CD4-positive, alpha-beta T cell treated with Interleukin-2 at 100 ng/mL for 4 hours (primary cell): ENCODE measurements at places on chromosomes 5 and 9.

DNA sequence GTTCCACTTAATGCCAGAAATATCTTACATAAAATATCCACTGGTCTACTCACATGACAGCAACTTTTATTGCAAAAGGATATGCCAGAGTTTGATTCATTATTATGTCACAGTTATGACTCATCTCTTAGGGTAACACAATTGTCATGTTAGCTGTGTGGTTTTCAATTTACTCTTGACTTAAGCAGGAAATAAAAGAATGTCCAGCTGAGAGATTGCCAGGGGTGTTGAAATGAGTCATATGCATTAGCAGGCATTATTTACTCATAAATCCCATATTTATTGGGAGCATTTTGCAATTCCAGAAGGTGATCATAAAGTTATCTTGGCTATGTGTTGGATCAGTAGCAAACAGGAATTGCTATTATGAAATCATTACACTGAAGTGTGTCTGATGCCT lies 1164.6 kb upstream of the CDH18 start:
- no peak for DNase-seq

- no peak for DNase-seq
These were observed 378.8 kb upstream of the SEMA6A start for GRCh38 chr5:116953251-116953930.

GRCh38 chr5:77139001-77139400 lies 51.9 kb upstream of the ZBED3 start:
- DNase-seq = no peak

- no peak for DNase-seq
These were observed 191.8 kb downstream of the PRR16 start for GRCh38 chr5:120655828-120656435.

DNA sequence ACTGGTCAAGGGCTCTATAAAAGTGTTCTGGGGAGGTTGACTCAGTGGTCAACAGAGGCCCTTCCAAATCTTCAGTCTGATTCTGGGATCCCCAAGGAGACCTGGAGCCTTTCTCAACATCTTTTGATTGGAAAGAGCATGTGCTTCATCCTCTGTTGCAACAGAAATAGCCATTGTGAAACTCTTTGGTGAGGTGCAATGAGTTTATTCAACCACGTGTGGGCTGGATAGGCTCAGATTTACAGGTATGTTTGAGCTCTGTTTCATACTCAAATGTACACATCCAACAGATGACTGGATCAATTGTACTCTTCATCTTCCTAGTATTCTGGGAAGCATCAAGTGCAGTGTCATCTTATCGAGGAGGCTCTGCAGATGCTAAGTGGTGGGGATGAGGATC lies 60.5 kb downstream of the CTSL start:
- DNase-seq = no peak

DNA sequence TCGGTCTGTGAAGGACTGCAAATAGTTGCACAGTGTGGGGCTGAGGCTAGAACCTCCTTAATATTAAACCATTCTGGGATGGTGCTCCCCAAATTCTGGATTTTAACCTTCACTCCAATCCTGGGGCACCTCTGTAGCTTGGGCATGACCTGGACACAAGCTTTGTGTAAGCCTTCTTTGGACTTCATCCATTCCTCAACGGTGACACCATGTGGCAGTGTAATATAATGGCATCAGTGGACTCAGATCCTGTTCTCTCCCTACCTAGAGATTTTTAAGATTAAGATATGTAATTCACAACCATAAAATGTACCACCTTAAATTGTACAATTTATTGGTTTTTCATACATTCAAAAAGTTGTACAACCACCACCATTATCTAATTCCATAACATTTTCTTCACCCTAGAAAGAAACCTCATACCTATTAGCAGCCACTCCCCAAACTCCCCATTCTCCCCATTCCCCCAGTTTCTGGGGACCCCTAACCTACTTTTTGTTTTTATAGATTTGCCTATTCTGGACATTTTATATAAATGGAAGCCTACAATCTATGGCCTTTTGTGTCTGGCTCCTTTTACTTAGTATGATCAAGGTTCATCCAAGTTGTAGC lies 4.8 kb upstream of the PLGRKT start:
- DNase-seq = peak; percentile 56

GRCh38 chr5:169070413-169070812 lies 230.5 kb downstream of the SLIT3 start:
- DNase-seq = no peak

GRCh38 chr5:72459089-72459661 lies 48.0 kb downstream of the ZNF366 start:
- DNase-seq = no peak

DNA sequence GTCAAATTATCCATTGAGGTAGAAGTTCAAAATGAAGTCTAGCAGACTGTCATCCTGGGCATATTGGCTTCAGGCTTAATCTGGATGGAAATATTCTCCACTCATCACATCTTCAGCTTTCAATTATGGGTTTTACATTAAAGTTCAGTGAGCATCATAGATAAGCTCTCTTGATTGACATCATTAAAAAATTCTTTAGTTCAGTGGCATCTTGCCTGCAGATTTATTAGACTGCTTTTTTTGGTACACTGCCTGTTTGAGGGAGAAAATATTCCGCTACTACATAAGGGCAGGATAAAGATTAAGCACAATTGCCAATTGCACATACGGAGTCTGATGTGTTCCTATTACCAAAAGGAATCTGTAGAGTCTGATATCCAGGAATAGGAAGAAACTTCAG lies 2353.8 kb downstream of the MAT2B start:
- DNase-seq = no peak

DNA sequence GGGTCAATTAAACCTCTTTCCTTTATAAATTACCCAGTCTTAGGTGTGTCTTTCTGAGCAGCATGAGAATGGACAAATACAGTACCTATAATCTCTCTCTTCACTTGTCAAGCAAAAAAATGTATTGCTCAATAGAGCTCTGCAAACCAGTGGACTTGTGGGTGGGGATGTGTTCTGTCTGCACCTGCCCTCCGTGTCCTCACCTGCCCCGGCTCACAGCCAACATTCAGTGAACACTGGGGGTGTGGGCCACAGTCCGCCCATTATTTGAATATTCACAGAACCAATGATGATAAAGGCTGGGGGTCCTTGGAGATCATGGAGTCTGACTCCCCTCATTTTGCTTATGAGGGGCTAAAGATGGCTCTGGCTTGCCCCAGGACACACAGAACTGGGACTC lies 36.9 kb upstream of the MED27 start:
- no peak for DNase-seq

DNA sequence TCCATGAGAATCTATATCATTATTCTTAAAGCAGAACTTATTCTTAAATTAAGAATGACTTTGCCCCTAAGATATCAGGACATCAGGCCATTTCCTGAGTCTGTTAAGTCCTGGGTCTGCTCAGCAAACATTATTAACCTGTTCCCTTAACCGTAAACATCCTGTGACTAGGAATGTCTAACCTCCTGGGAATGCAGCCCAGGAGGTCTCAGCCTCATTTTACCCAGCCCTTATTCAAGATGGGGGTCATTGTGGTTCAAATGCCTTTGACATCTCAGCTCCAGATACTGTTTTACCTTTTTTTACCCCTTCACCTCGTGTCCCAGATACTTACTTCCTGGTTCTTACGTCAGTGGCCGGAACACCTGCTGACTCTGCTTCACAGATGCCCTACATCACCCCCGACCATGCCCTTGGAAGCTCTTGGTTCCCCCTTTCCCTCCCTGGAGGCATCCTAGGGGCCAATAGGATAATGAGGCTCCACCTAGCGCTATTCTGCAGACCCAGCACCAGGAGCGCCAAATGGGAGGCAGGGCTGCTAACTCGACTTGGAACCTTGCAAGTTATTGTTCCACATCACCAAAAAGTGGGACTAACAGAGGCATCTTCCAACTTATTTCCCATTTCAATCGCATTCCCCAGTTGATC lies 182.5 kb downstream of the MED10 start:
- no peak for DNase-seq

DNA sequence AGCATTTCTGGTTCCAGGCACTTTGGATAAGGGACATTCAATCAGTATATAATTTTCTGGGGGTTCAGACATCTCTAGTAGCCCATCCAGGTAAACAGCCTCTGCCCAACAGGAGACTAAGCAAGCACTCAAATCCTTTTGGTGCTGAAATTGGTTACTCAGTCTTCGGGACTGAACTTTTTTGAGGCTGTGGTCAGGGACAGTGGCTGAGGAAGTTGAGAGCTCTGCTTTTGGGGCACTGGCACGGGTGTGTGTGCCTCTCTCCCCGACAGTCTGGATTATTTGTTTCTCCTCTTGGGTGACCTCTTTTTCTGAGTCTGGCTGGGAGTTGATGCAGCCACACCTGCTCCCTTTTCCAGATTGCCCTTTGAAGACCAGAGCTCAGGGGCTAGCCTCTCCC lies 47.6 kb downstream of the ACER2 start:
- no peak for DNase-seq

- no peak for DNase-seq
These were observed 22.6 kb downstream of the ABCA1 start for GRCh38 chr9:104905153-104905901.

- DNase-seq = peak; percentile 43
These were observed 31.8 kb downstream of the SEC61B start for GRCh38 chr9:99253772-99254431.

DNA sequence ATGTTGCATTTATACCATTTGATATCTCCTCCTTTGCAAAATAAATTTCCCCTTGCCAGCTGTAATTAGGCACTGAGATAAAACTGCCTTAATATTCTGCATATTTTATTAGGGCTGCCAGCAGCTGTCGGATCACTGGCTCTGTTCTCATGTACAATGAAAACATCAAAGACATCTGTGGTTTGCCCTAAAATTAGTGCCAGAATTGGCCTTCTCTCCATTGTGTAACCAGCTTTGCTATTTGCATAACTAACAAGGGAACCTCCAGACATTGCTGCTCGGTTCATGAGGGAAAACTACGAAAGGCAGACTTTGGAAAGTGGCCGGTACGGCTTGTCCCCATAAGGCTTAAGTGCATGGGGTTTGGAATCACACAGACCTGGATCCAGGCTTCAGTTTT lies 45.5 kb upstream of the KIF2A start:
- DNase-seq = no peak

DNA sequence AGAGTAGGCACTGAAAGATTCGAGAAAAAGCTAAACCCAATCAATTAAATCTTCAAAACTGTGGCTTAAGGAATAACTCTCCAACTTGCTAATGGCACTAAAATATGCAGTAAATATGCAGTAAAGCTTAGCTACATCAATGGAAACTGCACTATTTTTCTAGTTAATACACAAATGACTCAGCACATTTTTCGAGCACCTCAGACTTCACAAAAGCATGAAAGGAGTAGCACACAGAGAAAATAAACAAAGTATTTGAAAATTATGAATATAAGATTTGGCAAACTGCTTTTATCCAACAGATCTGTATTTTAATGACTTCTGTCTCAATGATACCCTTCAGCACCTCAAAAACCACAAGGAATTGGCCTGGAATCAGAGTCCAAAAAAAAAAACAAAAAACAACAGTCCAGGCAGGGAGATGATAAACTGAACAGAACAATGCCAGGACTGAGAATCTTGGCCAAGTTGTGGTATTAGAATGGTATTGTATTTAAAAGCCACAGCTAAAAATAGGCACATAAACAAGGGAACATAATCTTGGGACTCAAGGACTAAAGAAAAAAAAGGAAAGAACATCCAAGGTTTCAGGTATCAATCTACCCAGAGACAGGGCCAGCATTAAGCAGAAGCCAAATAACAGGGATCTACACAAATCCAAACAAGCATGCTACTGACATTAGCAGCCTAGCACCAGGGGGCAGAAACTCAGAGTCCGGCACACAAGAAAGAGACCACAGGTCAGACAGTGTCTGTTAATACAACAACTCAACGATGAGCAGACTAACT lies 21.4 kb downstream of the TMEM245 start:
- DNase-seq = no peak

DNA sequence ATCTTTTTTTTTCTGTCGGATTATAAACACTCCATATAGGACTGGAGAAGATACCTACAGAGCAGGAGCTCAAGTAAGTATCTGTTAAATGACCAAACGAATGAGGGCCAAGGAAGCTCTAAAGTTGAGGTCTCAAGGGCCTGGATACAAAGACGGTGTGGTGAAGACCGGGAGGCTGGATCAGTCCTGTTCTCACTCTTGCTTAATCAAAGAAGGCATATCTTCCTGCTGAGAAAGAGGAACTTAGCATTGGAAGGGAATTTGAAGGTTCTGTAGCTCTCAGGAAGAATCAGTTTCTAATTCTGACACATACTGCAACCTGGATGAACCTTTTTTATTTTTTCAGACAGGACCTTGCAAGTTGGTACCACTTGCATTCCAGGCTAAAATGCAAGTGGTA lies 28.3 kb upstream of the PAX5 start:
- no peak for DNase-seq

GRCh38 chr9:91240596-91241165 lies 121.0 kb downstream of the AUH start:
- no peak for DNase-seq

GRCh38 chr9:29644514-29644913 lies 2071.2 kb upstream of the C9orf72 start:
- DNase-seq = no peak

DNA sequence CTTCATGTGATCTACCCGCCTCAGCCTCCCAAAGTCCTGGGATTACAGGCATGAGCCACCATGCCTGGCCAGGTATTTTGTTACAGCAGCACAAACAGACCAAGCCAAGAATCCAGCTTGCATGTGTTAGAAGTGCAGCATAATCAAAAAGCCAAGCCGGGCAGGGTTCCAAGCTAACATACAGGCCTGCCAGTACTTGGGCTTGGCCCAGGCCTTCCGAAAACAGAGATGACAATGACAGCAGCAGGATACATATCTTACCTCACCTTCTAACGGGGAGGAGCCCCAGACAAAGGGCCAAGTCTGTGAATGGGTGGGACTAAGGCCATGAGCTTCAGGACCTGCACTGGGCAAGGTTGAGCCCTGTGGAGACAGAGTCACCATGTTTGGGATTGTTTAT lies 91.4 kb upstream of the ZNF462 start:
- DNase-seq = no peak

DNA sequence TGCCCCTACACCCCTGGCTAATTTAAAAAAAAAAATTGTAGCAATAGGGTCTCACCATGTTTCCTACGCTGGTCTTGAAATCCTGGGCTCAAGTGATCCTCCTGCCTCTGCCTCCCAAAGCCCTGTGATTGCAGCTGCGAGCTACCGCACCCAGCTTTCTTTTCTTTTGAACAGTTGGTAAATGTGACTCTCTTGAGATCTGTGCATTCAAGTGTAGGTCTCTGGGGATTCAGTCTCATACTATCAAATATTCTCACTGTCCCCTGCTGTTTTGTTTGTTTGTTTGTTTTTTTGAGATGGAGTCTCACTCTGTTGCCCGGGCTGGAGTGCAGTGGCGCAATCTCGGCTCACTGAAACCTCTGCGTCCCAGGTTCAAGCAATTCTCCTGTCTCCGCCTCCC lies 42.3 kb upstream of the CXXC5 start:
- no peak for DNase-seq

DNA sequence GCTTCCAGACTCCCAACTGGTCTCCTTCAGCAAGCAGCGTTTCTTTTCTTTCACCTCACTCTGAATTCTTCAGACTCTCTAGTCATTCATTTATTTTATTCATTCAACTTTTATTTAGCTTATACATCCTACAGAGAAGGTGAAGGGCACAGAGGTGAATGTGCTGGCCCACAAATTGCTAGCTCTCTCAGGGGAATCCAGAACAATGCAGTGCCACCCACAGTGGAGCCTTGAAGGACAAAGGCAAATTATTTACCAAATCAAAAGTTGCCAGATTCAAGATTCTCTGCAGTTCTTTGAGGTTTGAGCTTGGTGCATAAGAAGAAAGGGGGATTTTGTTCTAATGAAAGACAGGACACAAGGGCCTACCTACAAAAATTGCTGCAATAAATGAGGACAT lies 29.7 kb downstream of the GRIA1 start:
- DNase-seq = no peak
